GM13977 (cell line): ENCODE measurements at places on chromosomes 3 and 15.

- no peak for DNase-seq
Measured at GRCh38 chr3:150351398-150351797, 56.7 kb upstream of the TSC22D2 start.

- no peak for DNase-seq
Measured at GRCh38 chr3:107222907-107223306, 154.3 kb upstream of the CCDC54 start.

GRCh38 chr3:151875759-151876158, 2.3 kb downstream of the SUCNR1 start:
- no peak for DNase-seq

DNA sequence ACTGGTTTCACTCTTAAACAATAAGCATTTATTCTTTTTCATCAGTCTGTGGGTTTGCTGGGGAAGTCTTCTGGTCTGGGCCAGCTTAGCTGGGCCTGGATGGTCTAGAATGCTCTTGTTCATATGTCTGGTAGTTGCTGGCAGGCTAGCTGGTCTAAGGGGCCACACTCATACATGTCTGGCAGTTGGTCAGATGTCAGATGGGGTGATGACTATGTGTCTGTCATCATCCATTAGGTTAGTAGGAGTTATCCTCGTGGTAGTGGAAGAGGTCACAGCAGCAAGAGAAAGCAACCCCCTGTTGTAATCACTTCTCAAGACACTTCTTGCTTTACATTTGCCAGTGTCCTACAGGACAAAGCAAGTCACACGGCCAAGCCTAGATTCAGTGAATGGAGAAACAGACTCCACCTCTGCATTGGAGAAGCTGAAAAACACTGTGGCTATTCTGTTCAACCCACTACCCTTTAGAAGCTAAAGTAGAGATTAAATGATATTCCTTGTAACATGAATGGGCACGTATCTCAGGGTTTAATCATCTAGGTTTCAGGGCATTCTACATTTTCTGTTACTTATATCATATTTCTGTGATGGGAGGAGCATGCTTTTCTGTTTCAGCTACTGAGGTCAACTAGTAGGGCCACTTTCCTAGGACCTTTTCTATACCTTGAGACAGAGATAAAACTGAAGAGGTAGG, 5.5 kb upstream of the ARID3B start:
- DNase-seq, result no peak

GRCh38 chr3:25485673-25486072, 57.6 kb downstream of the RARB start:
- DNase-seq, result no peak

GRCh38 chr3:31219131-31219843, 313.4 kb upstream of the STT3B start:
- peak; percentile 38 for DNase-seq

DNA sequence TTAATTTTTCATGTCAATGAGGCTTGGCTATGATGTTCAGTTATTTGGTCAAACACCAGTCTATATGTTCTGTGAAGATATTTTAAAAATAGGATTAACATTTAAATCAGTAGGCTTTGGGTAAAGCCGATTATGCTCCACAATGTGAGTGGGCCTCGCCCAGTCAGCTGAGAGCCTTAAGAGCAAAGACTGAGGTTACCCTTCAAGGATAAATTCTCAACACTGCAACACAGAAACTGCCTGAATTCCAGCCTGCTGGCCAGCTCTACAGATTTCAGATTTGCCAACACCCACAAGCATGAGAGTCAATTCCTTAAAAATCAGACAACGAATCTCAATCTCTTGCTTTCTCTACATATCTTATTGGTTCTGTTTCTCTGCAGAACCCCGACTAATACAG, 188.3 kb downstream of the PLCH1 start:
- DNase-seq, result no peak

DNA sequence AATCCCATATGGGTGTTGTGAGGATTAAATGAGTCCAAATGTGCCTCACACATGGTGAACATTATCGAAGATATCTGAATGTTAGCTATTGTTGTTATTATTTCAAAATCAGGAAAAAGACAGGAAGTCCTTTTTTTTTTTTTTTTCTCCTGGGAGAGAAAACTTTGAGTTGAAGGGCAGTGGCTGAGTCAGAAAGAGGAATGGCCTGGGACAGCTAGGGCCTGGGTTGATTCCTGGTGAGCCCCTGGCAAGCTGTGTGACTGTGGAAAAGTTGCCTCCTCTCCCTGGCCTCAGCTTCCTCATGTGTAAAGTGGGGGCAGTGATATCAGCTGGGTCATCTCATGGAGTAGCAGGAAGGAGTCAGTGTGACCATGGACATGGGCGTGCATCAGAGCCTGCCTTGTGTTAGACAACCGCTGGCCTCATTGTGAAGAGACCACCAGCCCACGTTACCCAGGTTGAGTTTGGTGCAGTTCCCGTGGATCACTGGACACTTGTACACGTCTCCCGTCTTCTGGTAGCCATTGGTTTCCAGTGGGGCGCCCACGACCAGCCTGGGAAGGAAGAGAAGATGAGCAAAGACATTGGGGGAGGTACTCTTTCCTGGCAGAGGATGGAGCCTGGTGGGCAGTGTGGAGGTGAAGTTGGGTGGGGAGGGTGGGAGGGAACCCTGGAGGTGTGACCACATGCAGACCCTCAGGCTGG, 63.1 kb downstream of the ITGA11 start:
- DNase-seq, result no peak

GRCh38 chr15:75056036-75056435, 32.6 kb downstream of the PPCDC start:
- DNase-seq, result no peak

DNA sequence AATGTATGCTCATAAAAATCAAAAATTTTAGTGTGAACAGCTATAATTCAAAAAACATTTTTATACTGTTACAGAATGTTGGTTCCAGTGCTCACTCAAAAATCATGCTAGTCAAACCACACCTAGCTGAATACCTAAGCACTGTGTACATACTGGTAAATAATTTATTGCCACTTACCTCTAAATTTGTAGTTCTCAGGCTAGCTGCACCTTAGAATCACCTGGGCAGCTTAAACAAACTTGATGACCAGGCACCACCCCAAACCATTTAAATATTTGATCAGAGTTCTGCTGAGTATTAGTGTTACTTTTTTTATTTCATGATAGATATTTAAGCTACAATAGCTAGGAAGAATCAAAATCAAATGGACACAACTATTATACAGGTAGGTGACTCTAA, 32.3 kb upstream of the TMCO5A start:
- DNase-seq, result no peak

- DNase-seq, result no peak
Measured at GRCh38 chr3:177515786-177516157, 318.5 kb upstream of the TBL1XR1 start.

DNA sequence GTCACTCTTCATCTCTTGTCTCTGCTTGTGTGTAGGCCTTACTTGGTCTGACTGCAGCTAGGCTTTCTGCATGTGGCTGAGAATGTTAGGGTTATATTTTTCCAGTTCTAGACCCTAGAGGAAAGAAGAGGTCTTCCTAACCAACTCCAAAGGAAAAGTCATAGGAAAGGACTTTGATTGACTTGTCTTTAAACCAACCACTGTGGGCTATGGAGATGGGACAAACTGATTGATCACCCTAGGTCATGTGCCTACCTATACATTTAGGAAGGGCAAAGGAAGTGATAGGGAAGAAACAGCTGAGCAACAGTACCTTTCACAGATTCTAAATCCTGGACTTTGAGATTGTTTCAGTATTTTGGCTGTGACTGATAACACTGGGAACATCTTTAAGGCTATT, 16.5 kb upstream of the TBC1D23 start:
- DNase-seq, result no peak

DNA sequence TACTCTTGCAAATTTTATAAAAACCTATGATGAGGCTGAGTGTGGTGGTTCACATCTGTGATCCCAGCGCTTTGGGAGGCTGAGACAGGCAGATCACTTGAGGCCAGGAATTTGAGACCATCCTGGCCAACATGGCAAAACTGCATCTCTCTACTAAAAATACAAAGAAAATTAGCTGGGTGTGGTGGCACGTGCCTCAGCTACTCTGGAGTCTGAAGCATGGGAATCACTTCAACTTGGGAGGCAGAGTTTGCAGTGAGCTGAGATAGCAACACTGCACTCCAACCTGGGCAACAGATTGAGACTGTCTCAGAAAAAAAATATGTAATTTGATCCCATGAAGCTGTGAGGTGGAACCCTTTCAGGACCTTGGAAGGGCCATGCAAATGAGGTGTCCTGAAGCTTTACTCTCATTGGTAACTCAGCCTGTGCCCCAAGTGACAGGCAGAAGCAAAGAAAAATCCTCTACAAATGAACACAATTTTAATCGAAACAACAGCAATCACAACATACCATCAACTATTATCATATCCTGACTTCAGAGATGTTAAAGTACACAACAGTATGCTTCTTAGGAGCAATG, 84.6 kb upstream of the CDV3 start:
- no peak for DNase-seq

GRCh38 chr3:130258532-130258952, 86.9 kb upstream of the COL6A5 start:
- DNase-seq, result no peak

- no peak for DNase-seq
Measured at GRCh38 chr3:177554895-177555759, 357.8 kb upstream of the TBL1XR1 start.

DNA sequence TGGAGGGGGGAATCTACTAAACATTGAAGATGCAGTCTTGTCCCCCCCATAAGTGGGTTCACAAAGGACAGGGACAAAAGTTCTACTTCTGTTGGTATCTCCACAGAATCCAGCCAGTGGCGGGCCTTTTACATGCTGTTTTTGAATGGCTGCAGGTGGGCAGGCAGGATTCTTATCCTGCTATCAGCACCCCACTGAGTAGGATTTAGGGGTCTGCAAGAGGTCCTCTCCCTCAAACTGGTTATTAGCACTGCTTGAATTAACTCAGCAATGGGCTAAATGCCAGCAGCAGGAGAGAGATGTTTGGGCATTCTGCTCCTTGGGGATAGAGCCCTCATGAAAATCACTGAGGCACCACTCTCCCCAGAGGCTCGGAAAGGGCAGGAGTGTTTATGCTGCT, 40.3 kb downstream of the SEMA5B start:
- no peak for DNase-seq

DNA sequence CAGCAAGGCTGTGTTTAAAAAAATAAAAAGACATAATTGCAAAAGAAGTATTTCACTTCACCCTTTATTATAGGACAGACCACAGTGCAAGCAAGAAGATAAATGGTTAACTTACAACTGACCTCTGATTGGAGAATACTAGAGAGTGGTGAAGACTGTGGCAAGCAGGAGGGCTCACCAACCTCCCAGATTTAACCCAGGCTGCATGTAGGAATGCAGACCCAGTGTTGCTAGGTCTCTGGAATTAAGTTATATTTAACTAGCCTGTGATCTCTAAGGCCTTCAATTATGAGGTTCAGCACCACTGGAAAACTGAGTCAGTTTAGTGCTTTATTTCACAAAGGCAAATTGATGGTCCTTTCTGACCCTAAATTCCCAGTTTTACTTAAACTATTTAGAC, 436.6 kb downstream of the LPP start:
- DNase-seq, result no peak

- DNase-seq, result no peak
Measured at GRCh38 chr3:126320517-126321293, 36.5 kb downstream of the KLF15 start.

- DNase-seq, result no peak
Measured at GRCh38 chr3:108202080-108202479, 20.1 kb downstream of the IFT57 start.

DNA sequence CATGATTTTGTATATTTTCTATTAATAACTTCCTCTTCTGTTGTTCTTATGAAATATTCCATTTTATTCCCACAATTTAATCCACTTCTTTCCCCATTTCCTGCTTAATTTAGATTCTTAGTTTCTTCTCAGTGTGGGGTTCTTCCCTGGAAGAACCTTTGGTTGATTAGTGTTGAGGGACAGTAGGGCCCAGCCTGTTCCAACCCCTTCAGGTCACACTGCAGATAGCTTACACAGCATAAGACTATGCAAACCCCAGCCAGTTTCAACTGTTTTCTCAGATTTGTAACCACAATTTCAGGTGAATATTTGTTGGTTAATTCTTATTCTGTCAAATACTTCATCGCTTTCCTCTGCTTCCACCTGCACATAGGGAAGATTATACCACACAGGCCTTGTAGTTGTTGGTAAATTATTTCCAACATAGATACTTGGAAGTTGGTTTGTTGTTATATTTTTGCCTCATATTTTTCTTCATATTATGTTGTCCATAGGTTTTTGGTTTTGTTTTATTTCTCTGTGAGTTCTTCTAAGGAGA, 34.7 kb downstream of the AADACL2 start:
- no peak for DNase-seq

- peak; percentile 24 for DNase-seq
Measured at GRCh38 chr15:42184296-42184695, 23.8 kb downstream of the VPS39 start.

DNA sequence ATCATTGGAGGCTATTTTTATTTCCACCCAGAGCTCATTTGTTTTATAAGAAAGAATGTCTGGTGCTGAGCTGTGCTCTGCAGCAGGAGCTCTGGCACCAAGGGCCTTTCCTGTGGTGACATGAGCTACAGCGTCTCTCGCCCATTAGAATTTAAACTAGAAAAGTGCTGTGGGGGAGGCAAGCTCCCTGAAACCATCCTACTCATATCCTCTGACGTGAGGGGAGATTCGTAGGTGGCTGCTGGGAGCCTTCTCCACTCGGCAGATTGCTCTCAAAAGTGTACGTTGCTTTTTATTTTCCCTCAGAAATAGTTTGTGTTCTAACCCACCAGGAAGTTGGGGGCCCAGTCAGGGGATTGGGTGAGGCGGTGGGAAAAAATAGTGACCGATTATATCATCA, 76.3 kb upstream of the ARHGEF3 start:
- DNase-seq, result peak; percentile 54

DNA sequence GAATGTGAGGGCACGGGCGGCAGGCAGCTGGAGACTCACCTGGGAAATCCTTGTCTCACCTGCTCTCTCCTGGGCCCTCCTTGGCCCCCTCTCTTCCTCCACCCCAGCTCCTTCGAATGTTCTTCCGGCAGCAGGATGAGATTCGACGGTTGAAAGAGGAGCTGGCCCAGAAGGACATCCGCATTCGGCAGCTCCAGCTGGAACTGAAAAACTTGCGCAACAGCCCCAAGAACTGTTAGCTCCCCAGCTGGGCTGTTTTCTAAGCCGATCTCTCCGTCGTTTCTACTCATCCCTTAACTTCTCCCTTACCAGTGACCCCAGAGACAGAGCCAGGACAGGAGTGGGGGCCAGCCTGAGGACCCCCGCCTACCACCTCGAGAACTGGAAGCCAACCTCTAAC, 95.0 kb downstream of the ANP32A start:
- no peak for DNase-seq

GRCh38 chr3:188693435-188693834, 478.3 kb upstream of the TPRG1 start:
- DNase-seq, result no peak

- DNase-seq, result no peak
Measured at GRCh38 chr3:124920718-124921117, 13.8 kb downstream of the MUC13 start.
